Activated CD8-positive, alpha-beta memory T cell treated with anti-CD3 and anti-CD28 coated beads for 1 hour (primary cell): ENCODE measurements at places on chromosomes 3 and 15.

DNA sequence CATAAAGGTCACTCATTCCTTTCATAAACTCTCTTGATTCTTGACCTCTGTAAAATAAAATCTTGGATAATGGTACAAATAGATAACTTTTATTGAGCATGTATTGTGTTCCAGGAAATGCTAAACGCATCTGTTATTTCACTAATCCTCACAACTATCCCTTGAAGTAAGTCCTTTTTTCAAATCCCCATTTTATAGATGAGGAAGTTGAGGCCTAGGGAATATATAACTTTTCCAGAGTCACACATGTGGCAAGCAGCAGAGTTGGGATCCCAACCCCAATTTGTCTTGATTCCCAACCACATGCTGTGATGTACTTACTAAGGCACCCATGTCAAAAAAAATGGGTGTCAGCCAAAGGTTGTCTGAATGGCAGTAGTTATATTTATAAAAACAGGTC, 6.3 kb downstream of the VPS39 start:
- no peak for DNase-seq

DNA sequence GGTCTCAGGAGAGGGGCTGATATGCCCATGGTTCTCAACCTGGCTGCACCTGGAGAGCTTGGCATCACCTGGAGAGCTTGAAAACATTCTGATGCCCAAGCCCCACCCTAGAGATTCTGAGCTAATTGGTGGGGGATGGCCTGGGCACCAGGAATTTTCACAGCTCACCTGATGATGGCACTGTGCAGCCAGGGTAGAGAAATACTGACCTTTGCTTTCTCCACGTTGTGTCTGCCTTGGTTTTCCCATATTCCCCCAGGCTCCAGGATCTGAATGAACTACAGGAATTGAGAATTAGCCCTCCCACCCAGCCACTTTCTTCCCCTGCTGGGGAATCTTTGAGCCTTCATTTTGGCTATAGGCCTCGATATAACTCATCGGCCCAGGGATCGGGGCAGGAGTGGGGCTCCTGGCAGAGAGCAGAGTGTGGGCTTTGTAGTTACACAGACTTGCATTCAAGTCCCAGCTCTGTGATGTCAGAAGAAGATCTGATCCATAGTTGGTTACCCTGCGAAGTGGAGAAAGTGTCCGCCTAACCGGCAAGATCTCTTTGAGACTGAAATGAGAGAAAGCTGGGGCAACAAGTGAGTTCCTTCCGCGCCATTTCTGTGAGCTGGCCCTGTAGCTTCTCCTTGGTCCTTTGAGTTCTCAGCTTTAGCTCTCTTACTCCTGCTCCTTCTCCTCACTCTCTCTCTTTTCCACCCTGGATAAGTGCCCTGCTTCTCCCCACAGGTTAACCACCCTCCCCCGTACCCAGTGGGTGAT, 33.1 kb upstream of the UBE2Q2 start:
- DNase-seq = no peak

- no peak for DNase-seq
Measured at GRCh38 chr3:152405915-152406802, 137.4 kb downstream of the MBNL1 start.

- no peak for DNase-seq
Measured at GRCh38 chr3:133547432-133548041, 25.9 kb upstream of the CDV3 start.
